ENCODE measurements at places on chromosomes 5 and 9.

DNA sequence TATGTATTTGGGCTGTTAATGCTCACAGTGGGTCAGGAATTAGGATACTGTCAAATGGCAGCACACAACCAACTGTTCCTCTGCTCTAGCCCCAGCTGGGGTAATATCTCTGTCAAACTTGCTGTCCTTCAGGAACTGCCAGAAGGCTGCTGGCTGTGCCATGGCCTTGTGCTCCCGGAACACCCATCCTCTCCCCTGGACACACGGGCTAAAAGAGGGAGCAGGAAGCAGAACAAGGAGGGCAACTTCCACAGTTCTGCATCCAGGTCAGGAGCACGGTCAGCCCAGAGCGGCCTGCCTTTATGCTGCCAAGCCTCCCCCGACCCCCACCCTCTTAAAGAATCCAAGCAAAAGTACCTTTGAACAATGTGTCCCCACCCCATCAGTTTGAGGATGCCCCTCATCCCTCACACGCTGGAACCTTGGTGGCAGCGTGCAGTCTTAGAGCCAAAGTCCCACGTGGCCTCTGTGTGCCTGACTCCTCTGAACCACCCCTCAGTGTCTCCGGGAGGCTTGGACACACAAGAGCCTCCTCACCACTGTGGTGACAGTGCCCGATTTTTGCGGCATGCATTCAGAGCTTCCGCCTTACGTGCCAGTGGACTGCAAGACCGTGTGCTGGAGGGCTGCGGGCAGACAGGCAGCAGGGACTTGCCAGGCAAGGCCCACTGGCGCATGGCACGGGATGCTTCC, 60.8 kb downstream of the PSMB7 start:
- DNase-seq: no peak

GRCh38 chr5:31095796-31096195, 97.7 kb upstream of the CDH6 start:
- no peak for DNase-seq

- DNase-seq: no peak
Measured at GRCh38 chr5:142056816-142057696, 44.2 kb upstream of the GNPDA1 start.

GRCh38 chr9:34282096-34282495, 47.0 kb downstream of the KIF24 start:
- no peak for DNase-seq

- DNase-seq: no peak
Measured at GRCh38 chr5:155689406-155689805, 637.6 kb upstream of the SGCD start.

DNA sequence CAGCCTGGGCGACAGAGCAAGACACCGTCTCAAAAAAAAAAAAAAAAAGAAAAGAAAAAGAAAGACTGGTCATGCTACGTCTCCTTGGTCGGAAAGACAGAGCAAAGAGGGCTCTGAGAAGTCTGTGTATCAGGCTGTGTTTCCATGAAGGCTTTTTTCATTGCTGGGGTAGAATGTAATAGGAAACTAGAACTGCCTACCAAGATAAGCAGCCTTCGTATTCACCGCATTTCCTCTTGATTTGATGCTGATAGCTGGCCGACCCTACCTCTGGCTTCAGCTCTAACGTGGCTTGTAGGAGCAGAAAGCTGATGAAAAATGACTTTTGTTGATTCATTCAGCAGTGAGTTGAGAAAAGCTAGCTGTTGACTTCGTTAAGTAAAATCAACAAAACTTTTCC, 17.4 kb downstream of the SLC1A3 start:
- no peak for DNase-seq

DNA sequence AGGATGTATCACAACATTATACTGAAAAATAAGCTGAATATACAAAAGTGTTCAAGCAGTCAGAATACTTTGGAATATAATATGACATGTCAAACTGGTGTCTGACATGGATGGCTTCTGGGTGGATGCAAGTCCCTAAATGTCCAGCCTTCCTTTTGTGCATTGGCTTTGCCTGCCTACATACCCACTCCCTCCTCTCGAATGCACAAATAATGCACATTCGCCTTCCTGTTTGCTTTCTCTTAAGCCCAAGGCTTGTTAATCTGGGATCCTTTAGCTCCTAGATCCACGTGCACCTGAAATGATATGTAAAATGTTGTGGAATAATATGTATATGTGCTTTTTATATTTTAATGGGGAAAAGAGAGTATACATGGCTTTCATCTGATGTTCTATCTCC, 12.9 kb upstream of the NPR2 start:
- no peak for DNase-seq

- DNase-seq: no peak
Measured at GRCh38 chr5:82754759-82755158, 322.4 kb downstream of the TMEM167A start.

DNA sequence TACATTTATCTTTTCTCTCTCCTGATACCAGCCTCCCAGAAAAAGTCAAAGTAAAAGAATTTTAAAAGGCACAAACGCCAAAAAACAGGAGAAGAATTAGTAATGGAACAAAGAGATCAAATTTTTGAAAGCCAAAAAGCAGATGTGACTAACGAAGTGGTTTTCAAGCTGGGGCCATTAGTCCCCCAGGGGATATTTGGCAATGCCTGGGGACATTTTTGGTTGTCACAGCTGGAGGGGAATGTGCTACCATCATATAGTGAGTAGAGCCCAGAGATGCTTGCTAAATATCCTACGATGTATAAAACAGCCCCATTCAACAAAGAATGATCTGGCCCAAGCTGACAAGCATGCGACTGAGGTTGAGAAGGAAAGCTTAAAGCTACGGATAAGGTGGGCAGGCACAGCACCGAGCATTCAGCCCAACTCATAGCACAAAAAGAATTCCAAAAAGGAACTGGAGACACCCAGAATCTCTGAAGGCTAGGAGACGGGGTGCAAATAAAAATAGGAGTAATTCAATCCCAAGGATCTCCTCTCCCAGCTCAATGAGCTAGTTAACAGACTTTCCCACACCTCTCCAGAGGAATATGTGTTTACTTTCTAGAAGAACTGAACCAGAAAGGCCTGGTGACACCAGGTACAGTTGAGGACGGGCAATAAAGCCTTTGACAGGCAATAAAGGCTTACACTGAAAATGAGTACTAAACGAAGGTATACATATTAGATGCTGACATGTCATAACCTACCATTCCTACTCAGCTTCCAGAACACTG, 269.0 kb downstream of the DENND1A start:
- no peak for DNase-seq

- DNase-seq: no peak
Measured at GRCh38 chr5:16066320-16066719, 113.3 kb downstream of the MARCHF11 start.

- no peak for DNase-seq
Measured at GRCh38 chr9:92764381-92764987, at the start of gene BICD2. BICD2 (minus strand) TSS chr9:92764833; CDS start chr9:92764744, 89 bp downstream.

DNA sequence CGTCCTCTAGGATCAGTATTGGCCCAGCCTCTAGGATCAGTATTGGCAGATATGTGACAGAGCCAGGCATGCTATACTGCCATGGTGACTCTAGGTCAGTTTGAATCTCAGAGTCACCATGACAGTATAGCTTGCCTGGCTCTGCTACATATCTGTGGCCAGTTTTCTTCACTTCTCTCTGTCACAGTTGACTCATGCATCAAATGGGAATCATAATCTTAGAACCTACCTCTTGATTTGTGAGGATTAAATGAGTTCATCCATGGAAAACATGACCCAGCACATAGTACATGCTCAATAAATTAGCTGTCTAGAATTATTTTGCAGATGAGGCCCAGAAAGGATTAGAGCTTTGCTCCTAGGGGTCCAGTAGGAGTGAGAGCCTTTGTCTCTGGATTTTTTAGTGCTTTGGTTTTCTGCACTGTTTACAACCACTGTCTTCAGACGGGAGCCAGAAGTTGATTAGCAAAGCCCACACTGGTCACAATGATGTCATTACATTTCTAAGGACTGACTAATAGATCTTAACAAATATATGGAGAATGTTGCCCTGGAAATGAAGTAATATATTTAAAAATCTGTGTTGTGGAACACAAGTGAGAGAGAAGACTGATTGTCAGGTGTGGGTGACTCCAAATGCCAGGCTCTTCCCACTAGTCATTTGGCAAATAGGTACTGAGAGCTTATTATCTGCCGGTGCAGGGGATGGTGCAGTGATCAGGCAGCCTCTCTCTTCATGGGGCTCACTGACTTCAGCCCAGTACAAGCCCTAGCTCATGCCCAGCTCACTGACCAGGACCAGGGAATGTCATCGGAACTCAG, 76.0 kb downstream of the COL15A1 start:
- DNase-seq: peak; percentile 74

DNA sequence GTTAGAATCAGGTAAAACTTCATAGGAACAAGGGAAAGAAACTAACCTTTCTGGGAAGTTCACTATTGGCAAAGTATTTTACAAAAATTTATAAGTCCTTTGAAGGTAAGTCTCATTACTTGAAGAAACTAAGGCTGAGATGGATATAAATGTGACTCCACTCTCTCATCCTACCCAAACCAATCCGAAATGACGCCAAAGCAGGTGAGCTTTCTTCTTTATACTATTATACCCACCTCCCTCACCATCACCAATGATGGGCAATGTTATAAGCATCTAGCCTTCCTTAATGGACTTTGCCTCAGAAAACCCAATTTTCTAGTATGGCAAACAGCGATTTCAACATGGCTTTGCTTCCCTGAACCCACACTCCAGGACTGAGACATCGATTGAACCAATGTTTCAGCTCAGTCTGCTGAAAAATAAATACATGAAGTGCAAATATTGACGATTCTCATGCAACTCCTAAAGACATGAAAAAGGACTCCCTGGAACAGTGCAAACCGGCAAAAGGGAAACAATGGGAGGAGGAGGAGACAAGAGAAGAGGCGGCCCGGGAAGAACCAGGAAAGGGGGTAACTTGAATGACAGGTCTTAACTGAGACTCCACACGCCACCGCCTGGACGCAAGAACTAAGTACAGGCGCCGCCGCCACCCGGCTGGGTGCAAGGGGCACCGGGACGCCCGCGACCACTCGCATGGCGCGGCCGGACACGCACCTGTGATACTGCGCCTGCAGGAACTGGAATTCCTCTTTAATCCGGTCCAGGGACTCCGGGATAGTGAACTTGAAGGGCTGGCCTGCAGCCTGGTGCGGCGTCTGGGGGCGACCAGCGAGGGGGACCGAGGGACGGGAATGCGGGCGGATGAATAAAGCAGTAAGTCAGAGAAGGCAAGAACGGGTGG, 2.5 kb downstream of the TLE1 start:
- DNase-seq: peak; percentile 90

GRCh38 chr9:92384375-92384774, 20.0 kb downstream of the OGN start:
- no peak for DNase-seq

Measured in H54 (cell line).